ENCODE measurements at places on chromosomes 13 and 19.

- no peak for DNase-seq
These were observed 4.2 kb downstream of the DHX34 start for GRCh38 chr19:47353307-47353712.

DNA sequence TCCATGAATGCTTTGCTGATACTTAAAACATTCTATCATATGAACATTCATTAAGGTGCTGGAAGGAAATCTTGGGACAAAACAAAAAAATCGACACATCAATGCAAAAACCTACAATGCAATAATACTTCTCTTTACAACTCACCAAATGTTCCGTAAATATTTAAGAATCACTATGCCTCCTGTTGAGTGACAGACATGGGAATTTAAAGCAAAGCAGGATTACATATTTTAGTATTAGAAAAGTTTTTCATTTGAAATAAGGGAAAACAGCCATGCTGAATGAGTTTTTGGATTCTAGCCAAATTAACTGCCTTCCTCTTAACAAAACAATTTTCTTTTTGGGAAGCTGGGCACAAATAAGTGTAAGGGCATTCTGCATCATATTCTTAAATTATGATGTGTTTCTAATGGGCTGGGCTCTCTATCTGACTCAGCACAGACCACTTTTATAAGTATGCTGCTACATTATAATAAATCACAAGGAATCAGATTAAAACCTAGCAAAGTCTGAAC, 93.7 kb downstream of the RBM26 start:
- no peak for DNase-seq

DNA sequence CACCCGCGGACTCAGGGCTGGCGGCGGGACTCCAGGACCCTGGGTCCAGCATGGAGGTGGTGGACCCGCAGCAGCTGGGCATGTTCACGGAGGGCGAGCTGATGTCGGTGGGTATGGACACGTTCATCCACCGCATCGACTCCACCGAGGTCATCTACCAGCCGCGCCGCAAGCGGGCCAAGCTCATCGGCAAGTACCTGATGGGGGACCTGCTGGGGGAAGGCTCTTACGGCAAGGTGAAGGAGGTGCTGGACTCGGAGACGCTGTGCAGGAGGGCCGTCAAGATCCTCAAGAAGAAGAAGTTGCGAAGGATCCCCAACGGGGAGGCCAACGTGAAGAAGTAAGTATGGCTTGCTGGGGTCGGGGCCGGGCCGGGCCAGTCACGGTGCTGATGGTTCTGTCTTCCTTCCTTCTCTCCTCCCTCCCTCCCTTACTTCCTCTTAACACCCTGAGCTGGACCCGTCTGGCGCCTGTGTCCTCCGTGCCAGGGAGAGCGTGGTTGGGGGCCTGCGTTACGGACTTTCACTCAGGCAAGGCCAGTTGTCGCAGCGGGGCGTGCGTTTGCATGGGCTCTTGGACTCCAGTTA, 1.4 kb downstream of the STK11 start:
- DNase-seq: no peak

DNA sequence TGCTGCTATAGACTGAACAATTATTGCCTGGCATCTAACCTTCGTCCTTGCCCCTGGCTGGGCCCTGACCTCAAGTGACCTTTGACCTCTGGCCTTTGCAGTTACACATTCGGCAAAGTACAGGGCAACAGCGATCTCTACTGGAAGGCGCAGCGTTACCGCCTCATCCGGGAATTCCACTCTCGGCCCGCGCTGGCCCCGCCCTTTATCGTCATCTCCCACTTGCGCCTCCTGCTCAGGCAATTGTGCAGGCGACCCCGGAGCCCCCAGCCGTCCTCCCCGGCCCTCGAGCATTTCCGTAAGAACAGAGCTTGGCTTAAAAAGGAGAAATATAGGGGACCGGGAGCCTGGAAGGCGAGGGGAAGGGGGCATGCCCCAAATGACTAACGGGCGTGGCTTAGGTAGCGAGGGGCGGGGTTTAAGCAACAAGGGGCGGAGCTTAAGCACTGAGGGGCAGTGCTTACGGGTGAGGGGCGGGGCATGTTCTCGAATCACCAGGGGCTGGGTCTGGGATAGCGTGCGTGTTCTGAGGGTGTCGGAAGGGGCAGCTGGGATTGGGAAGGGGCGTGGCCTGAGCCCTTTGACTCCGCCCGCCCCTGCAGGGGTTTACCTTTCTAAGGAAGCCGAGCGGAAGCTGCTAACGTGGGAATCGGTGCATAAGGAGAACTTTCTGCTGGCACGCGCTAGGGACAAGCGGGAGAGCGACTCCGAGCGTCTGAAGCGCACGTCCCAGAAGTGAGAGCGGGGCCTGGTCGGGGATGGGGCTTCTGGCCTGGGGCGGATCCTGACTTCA, 52.7 kb downstream of the TRPM4 start:
- peak; percentile 55 for DNase-seq

Measured in HEK293T (cell line).